ENCODE measurements at places on chromosomes 4 and X. TPM values are rescaled to one million over a fixed set of nuclear protein-coding genes. Genes with fewer than 3 reads are reported as not detected.

DNA sequence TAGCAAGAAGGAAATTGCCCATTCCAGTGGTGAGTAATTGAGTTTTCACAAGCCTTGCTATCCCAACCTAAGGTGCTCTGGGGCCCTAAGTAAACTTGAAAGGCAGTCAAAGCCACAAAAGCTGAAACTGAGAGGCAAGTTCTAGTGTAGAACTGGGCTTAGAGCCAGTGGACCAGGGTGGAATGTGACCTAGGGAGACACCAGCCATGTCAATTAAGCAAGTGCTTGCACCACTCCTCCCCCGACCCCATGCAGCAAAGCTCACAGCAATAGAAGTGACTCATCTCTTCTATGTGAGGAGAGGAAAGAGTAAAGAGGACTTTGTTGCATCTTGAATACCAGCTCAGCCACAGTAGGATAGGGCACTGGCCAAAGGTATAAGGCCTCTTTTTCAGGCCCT, 486.1 kb upstream of the POU3F4 start:
- no peaks in the 10 kb centered on the region for H3K4me1 ChIP-seq
- H3K36me3 ChIP-seq: no peaks in the 10 kb centered on the region
- no peak overlapping the region for H3K4me3 ChIP-seq

GRCh38 chr4:57270346-57270745, 160.2 kb upstream of the IGFBP7 start:
- H3K36me3 ChIP-seq: no peaks in the 10 kb centered on the region
- H3K4me3 ChIP-seq: no peak overlapping the region
- H3K27ac ChIP-seq: no peak overlapping the region
- peaks cover 2% of the 10 kb centered on the region for H3K27me3 ChIP-seq
- DNase-seq: no peak

DNA sequence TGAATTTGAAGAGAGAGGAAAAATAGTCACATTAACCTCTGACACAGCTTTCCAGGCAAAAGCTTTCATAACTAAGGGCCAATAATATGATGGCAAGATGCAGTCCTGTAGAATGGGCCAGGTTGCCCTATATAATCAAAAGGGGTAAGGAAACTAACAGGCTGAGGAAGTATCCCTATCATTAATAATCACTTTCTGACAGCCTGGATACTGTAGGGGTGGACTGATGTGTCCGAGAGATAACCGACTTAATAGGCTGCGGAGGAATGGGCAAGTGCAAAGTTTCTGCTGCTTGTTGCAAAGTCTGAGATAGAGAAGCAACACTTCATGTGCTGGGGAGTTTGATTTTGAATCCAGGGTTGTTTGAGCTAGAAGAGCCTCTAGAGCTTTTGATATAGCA, 94.8 kb downstream of the DNAAF6 start:
- no peaks in the 10 kb centered on the region for H3K36me3 ChIP-seq
- no peak overlapping the region for H3K4me3 ChIP-seq
- DNase-seq: no peak
- no peak overlapping the region for H3K27ac ChIP-seq

- no peaks in the 10 kb centered on the region for H3K4me1 ChIP-seq
- no peak overlapping the region for H3K27ac ChIP-seq
- no peaks in the 10 kb centered on the region for H3K27me3 ChIP-seq
- no peak overlapping the region for H3K4me3 ChIP-seq
- DNase-seq: no peak
- H3K36me3 ChIP-seq: no peaks in the 10 kb centered on the region
Observed at GRCh38 chrX:96791559-96791958, 92.1 kb upstream of the RPA4 start.

- no peaks in the 10 kb centered on the region for H3K36me3 ChIP-seq
- H3K27ac ChIP-seq: no peak overlapping the region
- H3K4me3 ChIP-seq: no peak overlapping the region
- H3K27me3 ChIP-seq: no peaks in the 10 kb centered on the region
- no peak for DNase-seq
- H3K4me1 ChIP-seq: no peaks in the 10 kb centered on the region
Observed at GRCh38 chr4:47222276-47222675, 190.9 kb downstream of the GABRB1 start.

DNA sequence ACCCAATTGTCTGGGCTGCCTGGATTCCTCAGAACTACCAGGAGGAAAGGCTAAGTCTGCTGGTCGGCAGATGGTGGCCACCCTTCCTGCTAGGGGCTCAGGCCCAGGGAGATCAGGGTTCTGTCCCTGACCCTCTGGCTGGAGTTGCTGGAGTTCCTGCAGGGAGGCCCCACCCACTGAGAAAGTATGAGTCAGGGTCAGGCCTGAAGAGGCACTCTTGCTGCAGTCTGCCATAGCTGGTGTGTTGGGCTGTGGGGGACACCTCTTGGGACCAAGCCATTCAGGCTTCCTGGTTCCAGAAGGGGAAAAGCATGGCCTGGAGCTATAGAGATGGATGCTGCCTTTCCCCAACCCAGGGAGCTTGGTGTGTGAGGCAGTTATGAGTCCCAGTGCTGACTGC, 40.4 kb upstream of the PCDH18 start:
- H3K27me3 ChIP-seq: no peaks in the 10 kb centered on the region
- no peak overlapping the region for H3K4me3 ChIP-seq
- no peaks in the 10 kb centered on the region for H3K36me3 ChIP-seq
- no peaks in the 10 kb centered on the region for H3K4me1 ChIP-seq
- no peak overlapping the region for H3K27ac ChIP-seq

- no peak overlapping the region for H3K27ac ChIP-seq
- H3K36me3 ChIP-seq: peaks cover 18% of the 10 kb centered on the region
- no peak overlapping the region for H3K4me3 ChIP-seq
- H3K4me1 ChIP-seq: peaks cover 20% of the 10 kb centered on the region
Observed at GRCh38 chr4:2927016-2927695, 36.0 kb downstream of the NOP14 start.

DNA sequence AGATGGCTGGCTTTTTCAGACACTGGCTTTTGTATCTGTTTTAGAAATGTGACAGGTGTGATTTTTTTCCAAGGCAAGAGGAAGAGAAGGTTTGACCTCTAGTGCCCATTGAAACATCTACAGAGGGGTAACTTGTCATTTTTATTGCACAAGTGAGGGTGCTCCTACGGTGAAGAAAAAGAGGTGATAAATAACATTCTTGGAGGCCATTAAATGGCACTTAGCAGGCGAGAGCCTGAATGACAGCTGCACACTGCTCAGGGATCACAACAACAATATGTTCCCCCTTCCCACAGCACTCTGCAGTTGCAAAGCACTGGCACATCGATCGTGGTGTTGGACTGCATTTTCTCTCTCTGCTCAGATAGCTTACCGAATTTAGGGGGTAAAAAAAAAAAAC, 22.9 kb downstream of the FAM184B start:
- H3K4me3 ChIP-seq: no peak overlapping the region
- DNase-seq: no peak
- no peaks in the 10 kb centered on the region for H3K36me3 ChIP-seq
- no peaks in the 10 kb centered on the region for H3K4me1 ChIP-seq
- H3K27ac ChIP-seq: no peak overlapping the region
- peaks cover 18% of the 10 kb centered on the region for H3K27me3 ChIP-seq

DNA sequence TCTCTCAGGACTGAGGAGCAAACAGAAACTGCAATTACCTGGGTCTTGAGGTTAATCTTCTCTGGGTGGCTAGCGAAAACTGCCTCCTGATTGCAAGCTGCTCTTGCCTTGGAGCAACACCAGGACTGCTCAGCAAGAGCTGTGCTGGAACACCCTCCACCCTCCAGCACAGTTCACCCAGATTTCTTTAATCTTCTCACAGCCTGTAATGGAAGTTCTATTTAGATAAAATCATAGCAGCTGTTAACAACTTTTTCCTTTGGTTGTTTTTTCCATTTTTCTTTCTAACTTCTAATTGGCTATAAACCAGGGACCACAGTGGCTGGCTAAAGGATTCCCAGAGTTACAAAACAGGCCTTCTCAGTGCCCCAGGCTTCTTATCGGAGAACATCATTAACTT, 36.3 kb downstream of the OPHN1 start:
- no peaks in the 10 kb centered on the region for H3K27me3 ChIP-seq
- no peak for DNase-seq
- H3K27ac ChIP-seq: no peak overlapping the region
- no peaks in the 10 kb centered on the region for H3K4me1 ChIP-seq

- peaks cover 4% of the 10 kb centered on the region for H3K36me3 ChIP-seq
- DNase-seq: no peak
- H3K27me3 ChIP-seq: peaks cover 38% of the 10 kb centered on the region
Observed at GRCh38 chrX:25003066-25003849, 12.5 kb downstream of the ARX start.

- peaks cover 2% of the 10 kb centered on the region for H3K36me3 ChIP-seq
- peak overlapping the region; percentile 23 for H3K27ac ChIP-seq
- DNase-seq: peak; percentile 24
- H3K4me3 ChIP-seq: peak overlapping the region; percentile 31
- H3K4me1 ChIP-seq: peaks cover 9% of the 10 kb centered on the region
Observed at GRCh38 chrX:43813898-43814297, 68.4 kb downstream of the MAOB start.

DNA sequence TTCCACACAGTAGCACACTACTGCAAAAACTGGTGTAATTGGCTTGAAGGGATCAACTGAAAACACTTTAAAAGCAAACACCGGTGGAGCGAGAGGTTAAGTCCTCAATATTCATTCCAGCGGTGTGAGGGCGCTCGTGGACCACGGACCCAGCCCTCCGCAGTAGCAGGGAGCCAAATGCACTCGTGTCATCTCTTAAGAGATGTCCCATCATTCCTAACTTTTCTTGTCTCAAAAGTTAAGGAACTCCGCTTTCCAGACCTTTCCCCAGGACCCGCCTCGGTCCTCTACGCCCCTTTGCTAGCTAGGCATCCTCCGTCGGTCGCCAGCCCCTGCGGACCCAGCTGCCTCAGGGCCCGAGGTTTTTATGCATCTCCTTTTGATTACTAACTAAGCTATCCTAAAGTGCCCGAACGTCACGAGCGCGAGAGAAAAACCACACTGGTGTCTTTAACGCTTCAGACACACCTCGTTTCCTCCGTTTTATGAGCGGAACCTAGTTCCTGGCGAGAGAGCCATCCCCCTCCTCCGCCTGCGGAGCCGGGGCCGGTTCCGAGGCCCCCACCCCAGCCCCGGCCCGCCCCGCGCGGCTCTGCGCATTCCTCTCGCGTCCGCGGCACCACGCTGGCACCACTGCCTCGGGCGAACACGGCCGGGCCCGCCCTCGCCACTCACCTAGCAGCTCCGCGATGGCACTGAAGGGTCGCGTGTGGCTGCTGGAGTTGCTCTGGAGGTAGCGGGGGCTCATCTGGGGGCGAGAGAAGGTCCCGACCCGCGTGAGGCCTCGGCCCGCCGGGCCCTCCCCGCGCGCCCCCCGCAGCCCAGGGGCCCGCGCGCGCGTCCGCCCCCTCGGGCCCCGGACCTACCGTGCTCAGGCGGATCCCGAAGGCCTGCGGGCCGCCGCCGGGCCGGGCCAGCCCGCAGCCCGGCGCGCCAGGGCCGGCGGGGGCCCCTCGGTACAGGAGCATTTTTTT, 723 bp downstream of the MORC4 start:
- peak; percentile 48 for DNase-seq
- H3K36me3 ChIP-seq: no peaks in the 10 kb centered on the region
- peaks cover 8% of the 10 kb centered on the region for H3K4me1 ChIP-seq
- H3K4me3 ChIP-seq: peak overlapping the region; percentile 83
- H3K27me3 ChIP-seq: no peaks in the 10 kb centered on the region
- H3K27ac ChIP-seq: no peak overlapping the region

GRCh38 chr4:25443851-25444250, 66.8 kb downstream of the ANAPC4 start:
- H3K4me1 ChIP-seq: no peaks in the 10 kb centered on the region
- no peaks in the 10 kb centered on the region for H3K36me3 ChIP-seq
- H3K27ac ChIP-seq: no peak overlapping the region

DNA sequence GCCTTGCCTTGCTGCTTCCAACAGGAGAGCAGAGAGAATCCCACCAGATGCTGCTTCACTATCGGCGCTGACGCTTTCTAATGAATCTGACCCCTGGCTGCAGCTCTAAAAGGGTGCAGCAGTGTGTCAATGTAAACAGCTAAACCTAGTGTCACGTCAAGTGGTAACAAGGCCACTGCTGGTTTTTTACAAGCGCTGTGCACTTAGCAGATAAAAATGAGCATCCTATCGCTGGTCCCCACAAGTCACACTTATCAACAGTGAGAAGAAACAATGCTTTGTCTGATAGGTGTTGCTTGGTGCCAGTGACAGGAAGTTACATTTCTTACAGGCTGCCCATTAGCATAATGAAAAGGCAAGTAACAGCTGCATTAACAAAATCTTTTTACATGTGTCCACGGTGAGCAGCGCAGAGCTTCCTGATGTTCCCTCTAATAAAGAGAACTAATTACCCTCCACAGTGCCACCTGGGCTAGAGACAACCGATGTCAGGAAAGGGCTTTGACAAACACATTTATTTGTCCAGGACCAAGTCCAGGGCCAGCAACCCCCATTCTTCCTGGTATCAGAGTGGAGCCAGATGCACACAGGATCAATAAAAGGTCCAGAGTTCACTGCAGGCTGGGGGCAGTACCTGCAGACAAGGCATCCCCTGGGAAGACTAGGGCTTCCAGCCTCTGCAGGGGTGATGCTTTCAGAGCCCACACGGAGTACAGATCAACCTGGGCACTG, 176.0 kb downstream of the MGST2 start:
- H3K4me3 ChIP-seq: no peak overlapping the region
- H3K4me1 ChIP-seq: peaks cover 4% of the 10 kb centered on the region
- DNase-seq: no peak
- H3K27ac ChIP-seq: no peak overlapping the region
- no peaks in the 10 kb centered on the region for H3K36me3 ChIP-seq
- no peaks in the 10 kb centered on the region for H3K27me3 ChIP-seq

DNA sequence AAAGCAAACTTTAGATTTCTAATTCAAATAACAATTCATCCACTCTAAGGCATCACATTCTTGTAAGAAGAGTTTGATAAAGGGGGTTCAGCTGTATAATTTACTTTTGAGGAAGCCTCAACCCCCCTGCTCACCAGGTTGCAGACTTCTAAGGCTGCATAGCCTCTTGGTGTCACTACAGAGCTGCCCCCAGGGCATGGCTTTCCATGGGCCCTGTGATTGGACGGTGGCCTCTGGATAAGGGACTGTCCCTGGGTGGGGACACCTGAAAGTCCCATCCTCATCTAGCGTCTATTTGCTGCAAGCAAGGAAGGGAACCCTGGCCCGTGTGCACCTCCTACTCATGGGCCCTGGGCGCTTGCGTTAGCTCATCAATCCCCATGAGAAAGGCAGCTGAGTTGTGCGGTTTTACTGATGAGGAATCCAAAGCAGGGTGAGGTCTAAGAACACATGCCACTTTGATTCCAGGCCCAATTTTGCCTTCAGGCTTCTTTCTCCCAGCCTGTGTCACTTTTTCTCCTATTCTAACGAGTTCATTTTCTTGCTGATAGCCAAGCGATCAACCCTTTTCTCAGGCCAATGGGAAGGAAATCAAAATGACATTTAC, 51.8 kb downstream of the SCML1 start:
- H3K27me3 ChIP-seq: peaks cover 2% of the 10 kb centered on the region
- DNase-seq: no peak

- no peaks in the 10 kb centered on the region for H3K36me3 ChIP-seq
- no peaks in the 10 kb centered on the region for H3K4me1 ChIP-seq
- H3K27me3 ChIP-seq: peaks cover 2% of the 10 kb centered on the region
- H3K4me3 ChIP-seq: no peak overlapping the region
Observed at GRCh38 chrX:43644124-43644701, 11.9 kb upstream of the MAOA start.

GRCh38 chr4:69957209-69957608, 8.3 kb downstream of the CSN2 start:
- H3K27ac ChIP-seq: no peak overlapping the region
- no peaks in the 10 kb centered on the region for H3K4me1 ChIP-seq
- no peaks in the 10 kb centered on the region for H3K36me3 ChIP-seq
- H3K27me3 ChIP-seq: no peaks in the 10 kb centered on the region
- DNase-seq: no peak

The ENAM gene
- not detected for total RNA-seq

The ANOS1 gene
- total RNA-seq: 0.08 TPM

The TKTL2 gene
- not detected for total RNA-seq

The CNKSR2 gene
- total RNA-seq: 9.0 TPM
